ENCODE measurements at places on chromosomes 5 and 9.
A peak's percentile ranks its signal among the peaks of the same experiment; 100 is the strongest.

- DNase-seq: no peak
These were observed 45.7 kb upstream of the ALDH1B1 start for GRCh38 chr9:38346811-38347210.

DNA sequence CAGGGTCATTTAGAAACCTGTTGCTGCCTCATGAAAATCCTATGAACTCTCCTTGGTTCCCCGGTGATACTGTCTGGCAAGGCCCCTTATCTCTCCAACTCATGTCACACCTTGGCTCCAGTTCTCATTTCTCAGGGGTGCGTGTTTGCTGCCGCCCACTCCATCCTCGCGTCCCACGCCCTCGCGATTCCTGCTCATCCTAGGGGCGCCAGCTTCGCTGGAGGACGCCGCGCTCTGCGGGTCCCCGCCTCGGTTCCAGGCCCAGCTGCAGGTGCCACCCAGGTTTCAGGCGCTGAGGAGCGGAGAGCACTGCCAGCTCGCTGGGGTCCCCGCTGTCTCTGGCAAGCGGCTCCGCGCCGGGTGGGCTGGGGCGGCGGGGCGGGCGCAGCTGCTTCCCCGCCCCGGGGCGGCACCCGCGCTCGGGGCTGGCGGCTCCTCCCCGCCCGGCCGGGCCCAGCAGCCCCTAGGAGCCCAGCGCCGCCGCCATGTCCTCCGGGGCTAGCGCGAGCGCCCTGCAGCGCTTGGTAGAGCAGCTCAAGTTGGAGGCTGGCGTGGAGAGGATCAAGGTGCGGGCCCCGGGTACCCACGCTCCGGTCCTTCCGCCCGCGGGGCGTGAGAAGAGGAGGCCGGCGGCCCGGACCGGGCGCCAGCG, at the start of gene GNG10:
Gene GNG10, plus strand, starts transcription at position 456 of the 652 bp plus-strand sequence. Its CDS starts 30 bp downstream, at position 486.
- peak; percentile 94 for DNase-seq

DNA sequence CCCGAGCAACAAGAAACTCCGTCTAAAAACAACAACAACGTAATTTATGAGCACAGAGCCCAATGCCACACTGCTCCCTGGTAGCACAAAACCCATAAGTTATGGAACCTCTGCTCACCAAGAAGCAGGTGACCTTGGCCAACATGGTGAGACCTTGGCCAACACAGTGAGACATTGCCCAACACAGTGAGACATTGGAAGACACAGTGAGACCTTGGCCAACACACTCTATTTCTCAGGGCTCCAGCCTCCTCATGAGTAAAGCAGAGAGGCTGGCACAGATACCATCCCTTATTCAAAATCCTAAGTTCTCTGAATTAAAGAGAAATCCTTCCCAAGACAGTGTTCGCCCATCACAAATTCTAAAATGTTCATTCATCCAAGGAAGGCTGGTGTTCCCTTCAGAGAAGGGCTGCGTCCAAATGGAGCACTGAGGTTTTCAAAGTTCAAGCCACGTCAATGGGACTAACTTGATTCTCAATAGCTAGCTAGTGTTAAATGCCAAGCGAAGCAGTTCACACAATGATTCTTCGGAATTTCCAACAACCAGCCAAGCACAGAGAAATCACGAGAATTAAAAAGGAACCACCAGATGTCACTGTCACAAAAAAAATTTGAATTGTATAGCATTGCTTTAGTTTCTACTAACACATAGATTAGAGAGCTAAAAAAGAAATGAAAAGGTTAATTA, 29.5 kb downstream of the TTC39B start:
- DNase-seq: peak; percentile 32

DNA sequence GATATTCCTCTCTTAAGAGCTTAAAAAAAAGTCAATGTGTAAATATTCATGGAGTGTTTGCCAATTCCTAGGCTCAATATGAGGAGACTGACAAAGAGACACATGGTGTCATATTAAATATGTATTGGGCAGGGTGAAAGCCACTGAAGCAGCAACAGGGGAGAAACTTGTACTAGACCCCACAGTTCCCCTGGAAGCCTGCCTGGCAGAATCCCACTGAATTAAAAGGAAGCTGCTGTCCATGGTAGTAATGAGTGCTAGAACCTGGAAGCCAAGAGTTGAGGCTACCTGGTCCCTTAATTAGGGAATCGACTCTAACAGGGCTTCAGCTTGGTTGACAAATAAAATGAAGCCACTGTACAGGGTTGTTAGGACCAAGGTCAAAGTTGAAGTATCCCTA, 129.4 kb upstream of the GPR151 start:
- no peak for DNase-seq

DNA sequence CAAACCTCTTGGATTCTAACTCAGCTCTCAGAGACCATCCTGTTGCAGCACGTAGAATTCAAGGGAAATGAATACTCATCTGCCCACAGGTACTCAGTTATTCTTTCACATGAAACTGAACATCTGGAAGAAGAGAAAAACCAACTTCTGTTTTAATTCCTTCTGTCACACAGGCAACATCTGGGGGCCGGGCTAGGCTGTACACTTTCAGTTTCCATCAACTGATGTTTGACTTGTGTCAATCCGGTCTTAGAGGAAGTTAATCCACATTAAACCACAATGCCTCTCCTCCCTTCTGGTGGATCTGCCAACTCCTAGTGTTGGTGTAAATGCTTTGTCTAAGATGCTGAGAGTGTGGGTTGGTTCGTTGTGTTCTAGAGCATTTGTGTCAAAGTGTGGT, 17.6 kb downstream of the DMRT3 start:
- DNase-seq: no peak

GRCh38 chr9:118263949-118264348, 559.7 kb downstream of the TLR4 start:
- DNase-seq: no peak

- DNase-seq: peak; percentile 38
These were observed at the start of gene LTC4S for GRCh38 chr5:179793468-179794139. Gene LTC4S (plus strand): TSS chr5:179793986. CDS start chr5:179794081, 95 bp downstream.

DNA sequence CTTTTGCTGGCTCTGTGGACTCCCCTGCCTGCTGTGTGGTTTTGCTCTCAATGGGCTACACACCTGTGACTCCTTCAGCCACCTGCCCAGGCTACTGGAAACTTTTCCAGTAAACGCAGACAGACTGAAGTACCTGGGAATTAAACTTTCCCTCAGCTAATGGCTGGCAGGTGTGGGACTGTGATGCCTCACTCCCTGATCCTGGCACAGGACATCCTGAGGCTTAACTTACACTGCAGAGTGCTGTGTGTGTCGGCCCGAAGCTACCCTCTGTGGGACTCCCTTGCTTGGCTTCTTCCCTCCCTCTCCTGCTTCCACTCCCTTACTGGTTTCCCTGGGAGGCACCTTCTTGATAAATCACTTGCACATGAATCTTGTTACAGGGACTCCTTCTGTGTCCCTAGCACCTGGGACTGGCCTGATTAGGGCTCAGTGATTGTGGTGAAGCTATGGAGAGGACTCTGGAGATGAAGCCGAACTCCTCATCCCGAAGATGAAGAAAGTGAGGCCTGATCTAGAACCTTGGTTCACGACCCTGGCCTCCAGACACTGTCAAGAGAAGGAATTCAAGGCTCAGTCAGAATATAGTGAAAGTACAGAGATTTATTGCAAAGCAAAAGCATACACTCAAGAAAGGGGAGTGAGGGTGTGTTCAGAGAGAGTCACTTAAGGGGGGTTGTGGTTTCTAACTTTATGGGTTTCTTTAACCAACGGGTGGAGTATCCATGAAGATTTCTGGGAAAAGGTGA, 113.4 kb upstream of the ALDH1B1 start:
- no peak for DNase-seq

GRCh38 chr5:11619339-11620024, 284.8 kb downstream of the CTNND2 start:
- no peak for DNase-seq

DNA sequence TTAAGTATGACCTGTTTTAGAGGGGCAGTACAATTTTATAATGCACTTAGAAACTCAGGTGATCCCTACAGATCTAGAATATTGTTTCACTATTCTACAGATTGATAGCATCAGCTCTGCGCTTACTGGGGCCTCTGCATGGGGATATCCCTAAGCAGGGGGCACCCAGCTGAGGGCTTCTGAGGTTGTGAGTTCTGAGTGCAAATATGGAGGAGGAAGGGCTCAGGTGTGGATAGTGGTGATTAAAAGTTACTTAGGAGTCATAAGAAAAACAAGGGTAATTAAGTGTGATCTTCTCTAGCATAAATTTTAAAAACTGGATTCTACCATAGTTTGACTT, 274.4 kb downstream of the EFNA5 start:
- no peak for DNase-seq

- no peak for DNase-seq
These were observed 327.5 kb downstream of the SEMA5A start for GRCh38 chr5:9218358-9218757.
